GM23248 (cell line): ENCODE measurements at places on chromosomes 3 and 15. TPM values are rescaled to one million over a fixed set of nuclear protein-coding genes. Genes with fewer than 3 reads are reported as not detected.
A peak's percentile ranks its signal among the peaks of the same experiment; 100 is the strongest.

DNA sequence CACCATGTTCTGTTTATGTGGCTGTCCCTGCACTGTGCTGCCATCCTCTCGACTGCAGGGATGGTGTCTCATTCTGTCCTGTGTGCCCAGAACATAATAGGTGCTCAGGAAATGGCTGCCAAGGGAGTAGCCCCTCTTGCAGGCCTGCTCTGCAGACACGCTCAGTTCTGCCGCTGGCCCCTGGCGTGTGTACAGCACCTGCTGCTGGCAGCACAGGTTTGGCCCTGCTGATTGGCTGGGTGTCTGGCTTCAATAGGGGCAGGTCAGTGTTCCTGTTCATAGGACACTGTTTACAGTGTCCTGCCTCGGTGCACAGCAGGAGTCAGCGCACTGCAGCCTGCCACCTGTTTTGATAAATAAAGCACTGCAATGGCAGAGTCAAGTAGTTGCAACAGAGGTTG is 146.9 kb downstream of the DNAJB8 start:
- DNase-seq = no peak

DNA sequence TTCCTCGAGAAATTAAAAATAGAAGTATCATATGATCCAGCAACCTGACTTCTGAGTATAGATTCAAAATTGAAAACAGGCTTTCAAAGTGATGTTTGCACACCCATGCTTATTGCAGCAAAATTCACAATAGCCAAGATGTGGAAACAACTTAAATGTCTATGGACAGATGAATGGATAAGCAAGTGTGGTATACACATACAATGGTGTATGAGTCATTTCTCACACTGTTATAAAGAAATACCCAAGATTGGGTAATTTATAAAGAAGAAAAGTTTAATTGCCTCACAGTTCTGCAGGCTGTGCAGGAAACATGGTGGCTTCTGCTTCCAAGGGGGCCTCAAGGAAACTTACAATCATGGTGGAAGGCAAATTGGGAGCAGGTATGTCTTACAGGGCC is 100.8 kb downstream of the KLF13 start:
- DNase-seq = peak; percentile 55

DNA sequence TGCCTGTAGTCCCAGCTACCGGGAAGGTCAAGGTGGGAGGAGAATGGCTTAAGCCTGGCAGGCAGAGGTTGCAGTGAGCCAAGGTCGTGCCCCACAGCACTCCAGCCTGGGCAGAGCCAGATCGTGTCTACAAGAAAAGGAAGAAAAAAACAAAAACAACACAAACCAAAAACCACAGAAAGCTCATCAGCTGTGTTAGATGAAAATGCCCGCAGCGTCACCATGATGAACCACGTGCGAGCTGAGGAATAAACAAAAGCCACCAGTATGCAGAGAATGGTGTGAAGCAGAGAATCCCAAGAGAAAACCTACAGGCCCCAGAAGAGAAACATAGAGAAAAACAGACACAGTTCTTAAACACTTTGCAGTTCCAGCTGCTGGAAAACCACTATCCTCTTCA is 19.7 kb upstream of the TM4SF19 start:
- no peak for DNase-seq

DNA sequence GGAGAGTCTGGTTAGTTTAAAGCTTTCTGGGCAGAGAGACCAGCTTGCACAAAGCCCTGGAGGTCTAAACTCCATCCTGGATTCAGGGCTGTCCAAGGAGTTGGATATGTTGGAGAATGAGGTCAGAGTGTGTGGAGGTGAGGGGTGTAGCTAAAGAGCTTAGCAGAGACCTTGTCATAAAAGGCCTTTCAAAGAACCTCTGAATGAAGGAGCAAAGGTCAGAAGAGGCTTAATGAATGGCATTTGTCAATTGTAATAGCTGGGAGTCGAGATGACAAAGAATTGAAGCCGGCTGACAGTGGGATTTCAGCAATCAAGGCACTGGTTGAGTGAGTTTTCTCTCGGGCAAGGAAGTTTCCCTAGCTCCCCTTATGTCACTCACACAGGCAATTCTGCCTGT is 202.6 kb downstream of the PDCD6IP start:
- DNase-seq = no peak

DNA sequence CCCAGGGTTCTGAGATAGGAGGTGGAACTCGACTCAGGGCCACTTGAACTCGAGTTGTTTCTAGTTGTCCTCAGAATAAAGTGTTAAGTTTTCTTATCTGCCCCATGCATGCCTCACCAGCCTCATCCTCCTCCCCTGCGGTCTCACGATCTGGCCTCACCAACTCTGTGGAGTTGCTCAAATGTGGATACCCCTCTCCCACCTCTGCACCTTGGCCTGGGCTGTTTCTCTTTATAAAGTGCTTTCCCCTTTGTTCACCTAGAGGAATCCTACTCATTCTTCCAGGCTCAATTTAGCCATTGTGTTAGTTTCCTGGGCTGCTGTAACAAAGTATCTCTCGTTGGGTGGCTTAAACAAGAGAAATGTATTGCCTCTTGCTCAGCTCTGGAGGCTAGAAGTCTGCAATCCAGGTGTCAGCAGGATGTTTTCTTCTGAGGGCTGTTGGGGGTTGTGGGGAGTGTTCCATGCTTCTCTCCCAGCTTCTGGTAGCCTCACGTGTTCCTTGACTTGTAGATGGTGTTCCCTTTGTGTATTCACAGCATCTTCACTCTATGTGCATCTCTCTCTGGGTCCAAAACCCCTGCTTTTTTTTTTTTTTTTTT is 100.7 kb downstream of the MEX3B start:
- no peak for DNase-seq

- peak; percentile 98 for DNase-seq
Observed at GRCh38 chr3:4994823-4995499, 15.7 kb downstream of the BHLHE40 start.

DNA sequence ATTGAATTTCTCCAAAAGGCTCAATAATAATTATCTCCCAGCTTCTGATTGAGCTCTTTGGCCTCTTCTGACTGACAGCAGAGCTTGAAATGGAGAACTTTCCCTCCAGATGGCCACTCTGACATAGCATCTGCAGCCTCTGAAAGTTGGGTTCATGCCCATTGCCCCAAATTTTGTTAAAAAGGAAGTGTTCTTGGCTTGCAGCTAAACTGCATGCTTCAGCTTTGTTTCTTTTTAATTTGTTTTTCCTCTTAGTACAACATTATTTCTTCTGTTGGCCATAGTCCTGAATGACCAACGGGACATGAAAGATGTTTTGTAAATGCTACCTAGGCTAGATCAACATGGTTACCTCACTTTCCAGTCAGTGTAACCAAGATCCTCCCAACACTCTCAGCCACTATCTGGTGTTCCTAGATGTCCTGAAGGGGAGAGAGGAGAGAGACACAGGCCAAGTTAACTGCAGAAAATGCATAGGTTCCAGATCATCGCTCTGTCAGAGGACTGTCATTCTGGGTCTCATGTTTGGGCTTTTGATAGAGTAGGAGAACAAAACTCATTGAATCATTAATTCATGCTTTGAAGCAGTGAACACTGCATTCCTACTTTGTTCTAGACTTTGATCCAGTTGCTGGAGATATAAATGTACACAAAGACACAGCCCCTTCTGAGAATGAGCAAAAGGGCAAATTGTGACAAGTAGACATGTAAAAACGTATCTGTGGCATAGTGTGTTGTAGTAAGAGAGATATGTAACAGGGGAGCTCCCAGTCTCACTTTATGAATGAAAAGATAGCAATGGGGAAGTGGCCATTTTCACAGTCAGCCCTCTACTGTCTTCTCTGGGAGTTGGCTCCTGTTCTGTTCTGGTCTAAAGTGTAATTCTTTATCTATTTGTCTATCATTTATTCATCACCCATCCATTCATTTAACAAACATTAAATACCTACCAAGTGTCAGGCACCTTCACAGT is 156.2 kb downstream of the ZNF621 start:
- DNase-seq = no peak

GRCh38 chr3:37462452-37462851 is 288.1 kb upstream of the LRRFIP2 start:
- DNase-seq = no peak

GRCh38 chr15:24919446-24919845 is 35.3 kb upstream of the SNRPN start:
- no peak for DNase-seq

DNA sequence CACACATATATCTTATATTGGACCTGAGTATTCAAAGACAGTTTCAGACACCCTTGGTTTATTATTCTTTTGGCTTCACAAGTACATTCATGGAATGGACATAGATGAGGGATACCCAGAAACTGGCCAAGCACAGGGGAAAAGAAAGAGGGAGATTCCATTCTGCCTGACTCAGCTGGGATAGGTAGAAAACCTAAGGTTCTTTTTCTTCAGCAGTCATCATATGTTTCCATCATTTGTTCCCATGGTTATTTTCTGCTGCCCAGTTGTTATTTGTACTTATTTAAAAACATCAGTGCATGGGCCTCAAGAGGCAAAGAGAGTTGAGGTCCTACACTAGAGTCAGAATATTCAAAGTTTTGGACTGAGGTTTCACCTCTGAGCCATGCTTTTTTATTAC is 91.8 kb downstream of the FILIP1L start:
- DNase-seq = no peak

DNA sequence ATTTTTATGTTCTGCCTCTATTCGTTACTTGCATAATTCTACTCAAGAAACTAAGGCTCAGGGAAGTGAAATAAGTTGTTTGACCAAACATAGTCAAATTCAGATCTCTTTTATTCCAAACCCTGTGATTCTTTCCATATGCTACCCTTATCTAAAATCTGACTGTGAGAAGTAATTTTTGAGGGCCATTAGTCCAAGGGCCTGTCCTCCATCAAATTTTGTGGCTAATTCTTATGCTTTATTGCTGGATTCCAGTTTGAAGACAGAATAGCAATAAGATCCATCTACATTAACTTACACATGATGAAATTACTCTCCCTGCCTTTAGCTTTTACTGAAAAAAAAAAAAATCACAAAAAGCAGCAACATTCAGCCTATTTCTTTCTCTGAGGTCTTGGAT is 74.0 kb downstream of the ZIC1 start:
- no peak for DNase-seq

DNA sequence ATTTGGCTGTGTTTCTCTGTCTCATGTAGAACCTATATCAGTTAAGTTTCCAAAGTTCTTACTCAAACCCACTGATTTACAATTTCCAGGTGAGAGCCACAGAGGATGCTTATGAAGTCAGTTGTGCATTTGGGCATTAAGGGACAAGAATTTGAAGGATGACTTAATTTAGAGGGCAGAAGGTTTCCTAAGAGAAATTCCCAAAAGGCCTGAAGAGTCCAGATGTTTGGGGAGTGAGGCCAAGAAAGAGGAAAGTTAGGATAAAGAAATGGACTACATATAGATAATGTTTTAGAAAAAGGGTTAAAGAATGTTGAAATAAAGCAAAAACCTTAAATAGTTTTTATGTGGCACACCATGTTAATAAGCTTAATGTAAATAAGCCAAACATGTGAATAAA is 338.7 kb upstream of the GRM7 start:
- DNase-seq = no peak

DNA sequence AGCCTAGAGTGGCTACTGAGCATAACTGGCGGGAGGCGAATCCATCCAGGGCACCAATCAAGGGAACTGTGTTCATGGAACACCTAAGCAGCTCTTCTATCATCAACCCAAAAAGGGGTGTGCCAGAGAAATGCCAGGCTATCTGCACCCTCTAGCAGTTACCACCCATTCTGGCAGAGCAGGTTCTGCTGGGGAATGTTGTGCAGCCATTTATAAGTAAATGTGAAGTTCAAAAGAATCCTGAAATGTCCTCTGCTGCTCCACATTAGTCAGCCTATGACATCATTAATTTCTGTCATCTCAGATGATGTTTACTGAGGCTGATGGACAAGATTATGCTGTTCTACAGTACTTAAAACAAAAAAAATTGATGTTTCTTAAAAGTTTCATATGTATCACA is 7.7 kb downstream of the SKIC8 start:
- DNase-seq = no peak

GRCh38 chr3:117853923-117854668 is 1144.5 kb downstream of the TUSC7 start:
- DNase-seq = peak; percentile 87

- DNase-seq = no peak
Observed at GRCh38 chr3:33141006-33141405, 27.2 kb downstream of the CRTAP start.

DNA sequence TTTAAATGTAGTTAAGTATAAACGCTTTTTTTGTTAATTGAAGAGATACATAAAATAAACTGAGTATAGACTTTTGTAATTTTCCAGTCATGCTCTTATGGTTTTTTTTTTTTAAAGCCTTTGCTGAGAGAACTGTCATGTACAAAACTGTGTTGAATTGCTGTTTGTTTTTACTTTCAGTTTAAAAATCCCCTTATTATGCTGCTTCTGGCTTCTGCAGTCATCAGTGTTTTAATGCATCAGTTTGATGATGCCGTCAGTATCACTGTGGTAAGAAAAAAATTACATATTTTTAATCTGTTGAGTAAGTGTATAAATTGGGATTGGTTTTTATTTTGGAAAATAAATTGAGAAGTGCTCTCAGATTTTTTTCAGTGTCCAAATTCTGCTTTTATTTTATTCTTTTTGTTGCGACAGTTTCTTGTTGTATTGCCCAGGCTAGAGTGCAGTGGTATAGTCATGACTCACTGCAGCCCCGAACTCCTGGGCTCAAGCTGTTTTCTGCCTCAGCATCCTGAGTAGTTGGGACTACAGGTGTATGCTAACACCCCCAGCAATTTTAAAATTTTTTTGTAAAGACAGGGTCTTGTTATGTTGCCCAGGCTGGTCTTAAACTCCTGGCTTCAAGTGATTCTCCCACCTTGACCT is 40.7 kb downstream of the ATP2C1 start:
- peak; percentile 22 for DNase-seq

DNA sequence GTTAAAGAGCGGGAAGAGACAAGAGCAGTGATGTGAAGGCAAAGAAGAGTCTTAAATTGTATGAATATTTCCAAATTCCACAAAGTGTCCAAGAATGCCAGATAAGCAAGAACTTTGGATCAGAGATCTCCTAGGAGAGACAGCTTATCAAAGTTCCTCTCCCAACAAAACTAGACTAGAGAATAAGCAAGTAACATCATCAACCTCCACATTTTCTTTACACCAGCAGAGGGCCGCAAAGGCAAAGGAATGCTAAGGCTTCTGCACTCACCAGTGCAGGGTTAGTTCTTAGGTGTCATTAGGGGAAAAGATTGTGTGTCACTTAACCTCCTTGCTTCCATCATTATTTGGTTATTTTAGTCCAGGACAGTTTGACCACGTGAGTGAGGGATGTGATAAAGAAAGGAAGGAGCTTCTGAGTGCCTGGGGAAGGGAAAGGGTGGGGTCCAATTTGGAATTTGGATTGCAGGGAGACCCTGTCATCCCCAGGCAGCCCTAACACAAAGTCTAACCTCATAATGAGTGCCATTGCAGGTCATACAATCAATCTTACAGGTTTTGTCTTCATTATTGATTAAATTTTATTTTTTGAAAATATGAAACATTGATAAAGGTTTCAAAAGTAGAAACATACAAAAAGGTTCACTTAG is 7.5 kb upstream of the CMTM6 start:
- peak; percentile 80 for DNase-seq

GRCh38 chr3:28835751-28836150 is 445.1 kb upstream of the RBMS3 start:
- DNase-seq = peak; percentile 40

The P2RY13 gene
- not detected in 2 replicates for total RNA-seq

The HTR3D gene
- not detected in 2 replicates for total RNA-seq

The CNBP gene
- total RNA-seq = 224 and 240 TPM in 2 replicates

The JMJD7 gene
- total RNA-seq = 1.3 and 11.7 TPM in 2 replicates

The IMPDH2 gene
- total RNA-seq = 192 and 210 TPM in 2 replicates

The SLC15A2 gene
- 0.25 TPM in 1 of 2 replicates, not detected in the other for total RNA-seq

The FGF7 gene
- total RNA-seq = 331 and 351 TPM in 2 replicates

The LNP1 gene
- total RNA-seq = 2.9 TPM in 2 replicates

The ATP13A5 gene
- not detected in 2 replicates for total RNA-seq

The TRAT1 gene
- total RNA-seq = not detected in 2 replicates

The PLA2G4E gene
- not detected in 2 replicates for total RNA-seq

The XCR1 gene
- not detected in 2 replicates for total RNA-seq

The KNG1 gene
- not detected in 2 replicates for total RNA-seq

The PLSCR5 gene
- not detected in 2 replicates for total RNA-seq

The PPP1R14D gene
- not detected in 2 replicates for total RNA-seq
